ENCODE measurements at places on chromosomes 6 and 20. TPM values are rescaled to one million over a fixed set of nuclear protein-coding genes. Genes with fewer than 3 reads are reported as not detected.

DNA sequence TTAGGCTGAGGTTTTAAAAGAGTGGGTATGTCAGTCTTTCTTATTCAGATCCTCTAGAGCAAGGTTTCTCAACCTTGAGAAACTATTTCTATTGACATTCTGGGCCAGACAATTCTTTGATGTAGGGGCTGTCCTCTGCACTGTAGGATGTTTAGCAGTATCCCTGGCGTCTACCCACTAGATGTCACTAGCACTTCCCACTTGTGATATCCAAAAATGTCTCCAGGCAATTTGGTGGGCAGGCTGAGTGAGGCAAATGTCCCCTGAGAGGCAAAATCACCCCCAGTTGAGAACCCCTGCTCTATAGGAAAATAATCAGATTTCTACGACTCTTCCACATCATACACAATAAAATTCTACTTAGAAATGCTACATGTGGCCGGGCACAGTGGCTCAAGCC lies 7.7 kb upstream of the ZKSCAN8 start:
- peak overlapping the region; percentile 48 for H3K27ac ChIP-seq
- peak; percentile 57 for DNase-seq

- DNase-seq = no peak
- H3K27me3 ChIP-seq = no peaks in the 10 kb centered on the region
- peaks cover 23% of the 10 kb centered on the region for H3K36me3 ChIP-seq
- H3K27ac ChIP-seq = no peak overlapping the region
Observed at GRCh38 chr6:142937986-142938385, 7.0 kb downstream of the HIVEP2 start.

GRCh38 chr6:85472744-85473143 lies 22.9 kb downstream of the NT5E start:
- H3K27ac ChIP-seq = no peak overlapping the region
- no peak overlapping the region for H3K4me3 ChIP-seq
- no peaks in the 10 kb centered on the region for H3K36me3 ChIP-seq
- H3K4me1 ChIP-seq = no peaks in the 10 kb centered on the region
- no peak for DNase-seq

GRCh38 chr6:150033207-150033771 lies 8.0 kb upstream of the RAET1L start:
- no peak overlapping the region for H3K27ac ChIP-seq
- no peak overlapping the region for H3K4me3 ChIP-seq
- H3K27me3 ChIP-seq = peaks cover 40% of the 10 kb centered on the region
- no peaks in the 10 kb centered on the region for H3K36me3 ChIP-seq

- no peak overlapping the region for H3K4me3 ChIP-seq
- no peaks in the 10 kb centered on the region for H3K36me3 ChIP-seq
- H3K27ac ChIP-seq = no peak overlapping the region
Observed at GRCh38 chr6:149057464-149057840, 260.1 kb upstream of the TAB2 start.

DNA sequence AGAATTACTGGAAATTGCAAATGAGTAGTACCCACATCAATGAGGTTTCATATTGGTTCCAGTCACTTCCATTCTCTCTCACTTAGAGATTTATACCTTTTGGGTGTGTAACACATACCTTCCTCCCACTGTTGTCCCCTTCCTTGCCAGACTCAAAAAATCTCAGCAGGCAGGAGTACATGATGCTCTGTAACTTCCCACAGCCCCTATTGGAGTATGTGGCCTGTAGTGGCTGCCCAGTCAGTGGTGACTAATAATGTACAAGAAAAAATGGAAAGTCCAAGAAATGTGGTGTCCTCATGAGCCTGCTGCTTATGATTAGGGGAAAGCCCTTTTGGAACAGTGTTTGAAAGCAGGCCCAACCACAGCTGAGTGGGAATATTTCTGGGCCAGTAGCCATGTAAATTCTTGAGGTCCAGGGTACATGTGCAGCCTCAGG lies 312.0 kb downstream of the ZFAND3 start:
- H3K27ac ChIP-seq = peak overlapping the region; percentile 55
- H3K36me3 ChIP-seq = peaks cover 13% of the 10 kb centered on the region
- peaks cover 44% of the 10 kb centered on the region for H3K4me1 ChIP-seq
- H3K27me3 ChIP-seq = no peaks in the 10 kb centered on the region

- peaks cover 22% of the 10 kb centered on the region for H3K4me1 ChIP-seq
- no peak overlapping the region for H3K4me3 ChIP-seq
- H3K27me3 ChIP-seq = no peaks in the 10 kb centered on the region
- H3K27ac ChIP-seq = no peak overlapping the region
- H3K36me3 ChIP-seq = no peaks in the 10 kb centered on the region
Observed at GRCh38 chr6:25392372-25392771, 113.2 kb downstream of the CARMIL1 start.

DNA sequence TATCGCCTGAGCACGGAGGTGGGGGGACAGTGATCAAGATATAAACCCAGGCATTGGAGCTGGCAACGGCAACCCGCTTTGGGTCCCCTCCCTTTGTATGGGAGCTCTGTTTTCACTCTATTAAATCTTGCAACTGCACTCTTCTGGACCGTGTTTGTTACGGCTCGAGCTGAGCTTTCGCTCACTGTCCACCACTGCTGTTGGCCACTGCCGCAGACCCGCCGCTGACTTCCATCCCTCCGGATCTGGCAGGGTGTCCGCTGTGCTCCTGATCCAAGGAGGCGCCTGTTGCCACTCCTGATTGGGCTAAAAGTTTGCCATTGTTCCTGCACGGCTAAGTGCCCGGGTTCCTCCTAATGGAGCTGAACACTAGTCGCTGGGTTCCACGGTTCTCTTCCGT lies 48.9 kb upstream of the CD83 start:
- no peaks in the 10 kb centered on the region for H3K27me3 ChIP-seq
- peaks cover 5% of the 10 kb centered on the region for H3K4me1 ChIP-seq
- no peak overlapping the region for H3K4me3 ChIP-seq
- no peak for DNase-seq
- H3K36me3 ChIP-seq = no peaks in the 10 kb centered on the region

GRCh38 chr20:22815206-22815551 lies 219.9 kb upstream of the SSTR4 start:
- no peak overlapping the region for H3K4me3 ChIP-seq
- no peaks in the 10 kb centered on the region for H3K4me1 ChIP-seq
- no peaks in the 10 kb centered on the region for H3K36me3 ChIP-seq
- DNase-seq = no peak
- no peaks in the 10 kb centered on the region for H3K27me3 ChIP-seq

GRCh38 chr6:121579478-121579877 lies 144.0 kb downstream of the GJA1 start:
- no peak overlapping the region for H3K4me3 ChIP-seq
- DNase-seq = no peak
- no peaks in the 10 kb centered on the region for H3K27me3 ChIP-seq

DNA sequence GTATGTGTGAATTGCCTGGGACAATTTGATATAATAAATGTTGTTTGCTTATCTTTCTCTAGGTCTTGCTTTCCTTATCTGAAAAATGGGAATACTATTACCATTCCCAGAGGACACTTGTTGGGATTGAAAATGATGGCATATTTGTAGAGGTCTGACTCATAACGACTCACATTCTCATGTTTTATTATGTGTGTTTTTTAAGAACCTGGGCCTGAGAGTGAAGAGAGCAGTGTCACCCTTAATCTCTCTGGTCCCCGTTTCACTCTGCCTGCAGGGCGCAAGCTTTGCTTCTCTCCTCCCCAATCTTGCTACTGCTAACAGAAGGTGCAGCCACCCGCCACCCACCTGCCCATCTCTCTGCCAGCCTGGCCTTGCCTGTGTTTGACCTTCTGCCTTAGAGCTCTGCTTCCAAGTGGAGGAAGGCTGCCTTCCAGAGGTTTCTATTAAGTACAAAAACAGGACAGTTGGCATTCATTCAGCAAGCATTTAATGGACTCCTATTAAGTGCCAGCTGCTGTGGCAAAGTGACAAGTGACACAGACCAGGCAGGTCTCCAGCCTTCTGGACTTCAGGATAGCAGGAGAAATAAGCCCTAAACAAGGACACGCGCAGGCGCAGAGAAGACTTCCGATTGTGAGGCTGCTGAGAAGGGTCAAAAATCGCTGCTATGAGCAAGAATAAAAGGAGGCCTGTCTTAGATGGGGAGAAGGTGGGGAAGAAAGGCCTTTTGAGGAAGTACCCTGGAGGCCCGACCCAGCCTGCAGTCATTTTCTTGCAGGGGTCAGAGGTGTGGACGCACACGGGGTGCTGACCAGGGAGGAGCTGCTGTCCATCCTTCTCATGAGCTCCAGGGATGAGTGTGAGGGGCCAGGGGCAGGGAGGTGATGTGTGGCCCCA lies 112.5 kb downstream of the JPH2 start:
- no peaks in the 10 kb centered on the region for H3K36me3 ChIP-seq
- peak; percentile 51 for DNase-seq
- no peaks in the 10 kb centered on the region for H3K27me3 ChIP-seq

DNA sequence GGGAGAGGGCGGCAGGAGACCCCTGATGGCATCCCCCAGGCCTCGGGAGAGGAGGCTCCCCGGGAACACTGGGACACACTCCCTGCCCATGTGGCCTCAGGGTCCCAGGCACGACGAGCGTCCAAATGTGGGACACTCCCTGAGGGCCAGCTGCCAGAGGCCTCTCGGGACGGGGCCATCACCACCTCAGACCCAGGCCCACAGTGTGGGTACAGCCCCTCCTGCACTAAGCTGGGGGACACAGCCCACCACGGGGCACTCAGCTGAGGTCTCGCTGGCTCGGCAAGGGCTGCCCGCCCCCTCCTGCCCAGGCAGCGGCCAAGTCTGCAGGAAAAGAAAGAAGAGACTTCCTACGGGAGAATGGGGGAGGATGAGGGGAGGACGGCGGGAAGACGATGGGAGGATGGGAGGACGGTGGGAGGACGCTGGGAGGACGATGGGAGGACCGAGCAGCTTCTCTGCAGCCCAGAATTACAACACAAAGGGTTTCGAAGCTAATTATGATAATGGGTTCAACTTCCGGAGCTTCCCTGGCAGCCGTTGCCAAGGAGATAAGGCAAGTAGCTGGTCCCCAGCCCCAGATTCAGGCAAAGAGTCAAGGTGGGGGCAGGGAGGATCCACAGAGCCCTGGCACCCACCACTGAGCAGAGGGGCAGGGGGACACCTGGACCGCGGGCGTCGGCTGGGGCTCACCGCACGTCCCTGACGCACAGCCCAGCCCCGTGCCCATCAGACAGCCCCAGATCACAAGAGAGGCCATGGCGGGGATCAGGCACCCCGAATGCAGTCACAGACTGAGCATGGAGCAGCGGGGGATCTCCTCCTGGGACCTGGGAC lies 17.5 kb downstream of the KCNQ2 start:
- no peak overlapping the region for H3K4me3 ChIP-seq
- H3K27me3 ChIP-seq = peaks cover 19% of the 10 kb centered on the region
- H3K27ac ChIP-seq = no peak overlapping the region
- H3K36me3 ChIP-seq = no peaks in the 10 kb centered on the region
- no peaks in the 10 kb centered on the region for H3K4me1 ChIP-seq

GRCh38 chr20:2889209-2889608 lies 15.9 kb downstream of the PTPRA start:
- no peak overlapping the region for H3K4me3 ChIP-seq
- DNase-seq = no peak
- peaks cover 7% of the 10 kb centered on the region for H3K36me3 ChIP-seq
- no peaks in the 10 kb centered on the region for H3K27me3 ChIP-seq
- peaks cover 52% of the 10 kb centered on the region for H3K4me1 ChIP-seq
- no peak overlapping the region for H3K27ac ChIP-seq

GRCh38 chr20:24436160-24436559 lies 33.3 kb upstream of the SYNDIG1 start:
- no peaks in the 10 kb centered on the region for H3K27me3 ChIP-seq
- H3K36me3 ChIP-seq = no peaks in the 10 kb centered on the region
- H3K4me1 ChIP-seq = no peaks in the 10 kb centered on the region
- no peak overlapping the region for H3K4me3 ChIP-seq
- H3K27ac ChIP-seq = no peak overlapping the region
- no peak for DNase-seq

- H3K4me1 ChIP-seq = peaks cover 5% of the 10 kb centered on the region
- no peaks in the 10 kb centered on the region for H3K36me3 ChIP-seq
- peaks cover 3% of the 10 kb centered on the region for H3K27me3 ChIP-seq
Observed at GRCh38 chr6:6703699-6704098, 115.2 kb downstream of the LY86 start.

DNA sequence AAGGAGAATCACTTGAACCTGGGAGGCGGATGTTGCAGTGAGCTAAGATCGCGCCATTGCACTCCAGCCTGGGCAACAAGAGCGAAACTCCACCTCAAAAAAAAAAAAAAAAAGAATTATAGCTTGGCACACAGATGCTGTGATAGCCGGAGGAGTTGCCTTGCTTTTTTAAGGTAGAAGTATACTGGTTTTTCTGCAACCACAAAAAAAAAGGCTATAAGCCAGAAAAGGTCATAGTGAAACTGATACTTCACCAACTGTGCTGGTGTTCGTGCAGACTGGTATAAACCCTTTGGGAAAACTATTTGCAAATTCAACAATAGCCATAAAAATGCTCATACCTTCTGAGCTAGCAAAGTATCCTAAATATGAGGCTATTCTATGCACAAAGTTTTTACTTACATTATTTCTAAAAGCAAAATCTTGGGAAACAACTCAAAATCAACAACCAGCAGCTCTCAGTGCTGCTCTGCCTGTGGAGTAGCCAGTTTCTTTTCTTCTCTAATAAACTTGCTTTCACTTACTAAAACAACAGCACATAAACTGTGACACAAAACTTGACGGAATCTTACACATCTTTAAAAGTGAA lies 44.0 kb downstream of the B4GALT5 start:
- H3K27ac ChIP-seq = peak overlapping the region; percentile 30
- H3K4me1 ChIP-seq = peaks cover 34% of the 10 kb centered on the region
- peaks cover 2% of the 10 kb centered on the region for H3K36me3 ChIP-seq
- peak; percentile 19 for DNase-seq
- H3K27me3 ChIP-seq = no peaks in the 10 kb centered on the region
- H3K4me3 ChIP-seq = no peak overlapping the region

- peaks cover 41% of the 10 kb centered on the region for H3K4me1 ChIP-seq
- DNase-seq = no peak
- no peak overlapping the region for H3K4me3 ChIP-seq
- H3K27ac ChIP-seq = no peak overlapping the region
Observed at GRCh38 chr20:49704932-49705336, 8.7 kb downstream of the B4GALT5 start.

DNA sequence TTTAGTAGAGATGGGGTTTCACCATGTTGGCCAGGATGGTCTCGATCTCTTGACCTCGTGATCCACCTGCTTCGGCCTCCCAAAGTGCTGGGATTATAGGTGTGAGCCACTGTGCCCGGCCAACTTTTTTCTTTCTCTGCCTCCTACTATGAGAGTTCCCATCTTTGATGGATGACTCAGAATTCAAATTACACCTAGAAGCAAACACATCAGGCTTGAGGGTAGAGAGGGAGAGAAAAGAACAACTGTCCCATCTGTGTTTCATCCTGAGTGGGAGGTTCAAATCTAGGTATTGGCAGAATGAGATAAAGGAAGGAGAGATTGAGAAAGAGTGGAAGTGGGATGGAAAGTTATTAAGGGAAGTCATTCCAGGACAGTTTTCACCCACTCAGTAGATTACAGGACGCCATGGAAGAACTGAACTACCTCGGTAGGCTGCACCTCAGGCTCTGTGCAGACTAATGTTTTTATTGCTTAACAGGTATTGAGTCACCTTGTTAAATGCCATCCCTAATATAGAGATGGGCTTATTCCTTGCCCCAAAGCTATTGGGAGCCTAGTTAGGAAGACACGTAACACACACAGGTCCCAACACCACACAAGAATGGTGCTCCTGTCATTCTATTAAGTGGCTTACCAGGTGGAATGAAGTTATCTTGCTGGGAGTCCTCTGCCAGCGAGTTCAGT lies 275.7 kb downstream of the SOX4 start:
- H3K36me3 ChIP-seq = no peaks in the 10 kb centered on the region
- H3K4me3 ChIP-seq = no peak overlapping the region
- no peak for DNase-seq
- no peak overlapping the region for H3K27ac ChIP-seq
- no peaks in the 10 kb centered on the region for H3K27me3 ChIP-seq
- no peaks in the 10 kb centered on the region for H3K4me1 ChIP-seq

MAFB gene
- not detected for total RNA-seq

HSPA1L gene
- 0.95 TPM for total RNA-seq

PRSS35 gene
- total RNA-seq = not detected

KCNQ5 gene
- 12.0 TPM for total RNA-seq

SLPI gene
- not detected for total RNA-seq

STMND1 gene
- total RNA-seq = not detected

ZFP57 gene
- total RNA-seq = not detected

CUTA gene
- total RNA-seq = 163 TPM

All from activated naive CD4-positive, alpha-beta T cell treated with anti-CD3 and anti-CD28 coated beads for 36 hours (primary cell).